ENCODE measurements at places on chromosomes 3 and 15.

GRCh38 chr3:12719541-12719940, 39.5 kb downstream of the TMEM40 start:
- DNase-seq: no peak

DNA sequence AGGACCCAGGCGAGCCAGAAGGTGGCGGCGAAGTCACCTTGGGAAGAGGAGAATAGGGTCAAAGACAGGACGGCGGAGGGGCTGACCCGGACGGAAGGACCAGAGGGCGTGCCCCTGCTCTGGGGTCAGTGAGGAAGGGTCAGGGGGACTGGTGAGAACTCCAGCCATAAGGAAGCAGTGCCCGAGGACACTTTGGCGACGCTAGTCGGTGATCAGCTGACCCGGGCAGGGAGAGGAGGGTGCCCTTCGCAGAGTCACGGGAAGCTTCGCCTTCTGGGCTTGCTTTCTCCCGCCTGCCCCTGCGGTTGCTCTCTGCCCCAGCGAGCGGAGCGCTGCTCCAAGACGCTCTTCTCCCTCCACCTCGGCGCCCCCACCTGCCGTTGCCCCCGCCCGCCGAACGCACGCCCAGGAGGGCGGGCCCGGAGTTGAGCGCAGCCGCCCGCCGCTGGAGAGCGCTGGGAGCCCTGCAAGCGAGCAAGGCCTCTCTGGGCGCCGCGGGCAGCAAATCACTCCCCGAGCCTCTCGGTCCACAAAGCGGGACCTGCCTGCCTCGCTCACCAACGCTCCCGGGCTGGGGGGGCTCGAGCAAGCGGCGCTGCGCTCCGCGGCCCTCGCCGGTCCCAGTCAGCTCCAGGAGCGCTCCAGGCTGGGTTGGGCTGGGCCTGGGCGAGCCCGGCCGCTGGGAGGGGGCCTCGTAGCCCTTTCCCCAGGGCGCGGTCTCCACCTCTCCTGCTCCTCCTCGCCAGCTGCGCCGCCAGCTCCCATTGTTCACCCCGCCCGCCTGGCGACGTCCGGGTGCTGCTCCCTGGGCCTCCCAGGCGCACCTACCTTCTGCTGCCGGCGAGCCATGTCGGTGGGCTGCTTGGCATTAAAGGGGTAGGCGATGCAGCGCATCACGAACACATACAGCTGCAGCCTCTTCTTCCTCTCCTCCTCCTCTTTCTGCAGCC, 1.2 kb downstream of the CADPS start:
- DNase-seq: no peak

GRCh38 chr15:65909831-65910230, 40.5 kb downstream of the RAB11A start:
- no peak for DNase-seq

- no peak for DNase-seq
Measured at GRCh38 chr3:69232482-69232881, 110.1 kb upstream of the LMOD3 start.

- no peak for DNase-seq
Measured at GRCh38 chr15:60507596-60508424, 28.9 kb upstream of the ICE2 start.

- no peak for DNase-seq
Measured at GRCh38 chr15:48541341-48542278, 103.9 kb downstream of the FBN1 start.

GRCh38 chr3:99332718-99333117, 305.7 kb upstream of the COL8A1 start:
- no peak for DNase-seq

GRCh38 chr3:141646760-141647561, 91.1 kb upstream of the RNF7 start:
- no peak for DNase-seq

GRCh38 chr15:59292442-59293151, 80.1 kb downstream of the MYO1E start:
- no peak for DNase-seq

GRCh38 chr15:28996953-28997352, 111.2 kb downstream of the APBA2 start:
- DNase-seq: no peak

DNA sequence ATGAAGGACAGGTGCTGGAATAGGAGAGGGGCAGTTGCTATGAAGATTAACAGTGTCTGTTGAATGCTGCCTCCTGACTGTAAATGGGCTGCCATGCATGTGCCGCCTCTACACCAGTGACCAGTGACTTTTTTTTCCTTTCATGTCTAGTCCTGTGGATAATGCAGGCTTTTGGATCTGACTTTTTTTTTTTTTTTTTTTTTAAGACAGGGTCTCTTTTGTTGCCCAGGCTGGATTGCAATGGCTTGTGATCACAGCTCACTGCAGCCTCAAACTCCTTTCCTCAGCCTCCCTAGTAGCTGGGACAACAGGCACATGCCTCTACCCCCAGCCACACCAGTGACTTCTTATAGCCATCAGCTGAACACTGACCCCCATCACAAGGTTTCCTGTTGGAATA, 41.2 kb upstream of the AGBL1 start:
- DNase-seq: no peak

DNA sequence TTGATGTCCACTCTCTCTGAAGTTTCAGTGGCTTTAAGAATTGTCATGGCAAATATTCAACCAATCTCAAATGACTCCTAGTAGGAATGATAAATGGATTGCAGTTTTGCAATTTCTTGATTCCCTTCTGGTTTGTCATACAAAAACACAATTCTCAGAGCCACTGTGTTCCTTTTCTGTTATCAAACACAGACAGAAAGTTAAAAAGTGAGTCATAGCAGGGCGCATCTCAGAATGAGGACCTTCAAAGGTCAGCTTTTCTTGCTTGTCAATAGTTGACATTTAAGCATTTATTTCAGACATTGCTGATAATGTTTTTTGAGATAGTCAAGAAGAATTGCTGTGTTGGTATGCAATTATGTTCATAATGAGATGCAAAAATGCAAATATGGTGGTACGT, 405.9 kb downstream of the NR2F2 start:
- DNase-seq: no peak

GRCh38 chr3:110139048-110139447, 801.7 kb upstream of the DPPA4 start:
- no peak for DNase-seq

DNA sequence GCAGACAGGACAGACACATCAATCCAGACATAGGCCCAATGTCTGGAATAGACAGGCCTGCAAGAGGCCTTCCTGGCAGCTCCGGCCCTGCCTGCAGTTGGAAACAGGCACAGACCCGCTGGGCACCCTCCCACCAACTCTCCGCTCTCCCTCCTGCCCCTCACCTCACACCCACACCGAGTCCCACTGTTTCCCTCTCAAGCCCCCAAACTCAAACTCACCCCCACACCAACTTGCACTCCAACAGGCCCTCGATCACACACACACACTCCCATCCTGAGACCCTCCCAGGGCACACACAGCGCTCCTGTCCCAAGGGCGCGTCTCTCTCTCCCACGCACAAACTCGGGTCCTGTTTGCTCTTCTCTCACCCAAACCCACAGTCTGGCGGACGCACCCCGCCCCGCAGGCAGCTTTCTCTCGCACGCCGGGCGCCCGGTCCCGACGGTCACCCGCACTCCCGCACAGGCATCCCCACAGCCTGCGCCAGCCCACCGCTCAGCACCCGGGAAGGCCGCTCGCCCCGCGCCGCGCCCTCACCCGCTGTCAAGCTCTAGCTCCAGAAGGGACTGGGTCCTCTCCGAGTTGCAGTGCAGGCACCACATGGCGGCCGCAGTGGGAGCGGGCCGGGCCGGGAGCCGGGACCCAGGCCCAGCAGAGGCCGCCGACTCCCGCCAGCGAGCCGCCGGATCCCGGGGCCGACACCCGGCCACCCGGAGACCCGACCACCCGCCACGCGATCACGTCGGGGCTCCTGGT, 106.2 kb downstream of the IQSEC1 start:
- DNase-seq: no peak

DNA sequence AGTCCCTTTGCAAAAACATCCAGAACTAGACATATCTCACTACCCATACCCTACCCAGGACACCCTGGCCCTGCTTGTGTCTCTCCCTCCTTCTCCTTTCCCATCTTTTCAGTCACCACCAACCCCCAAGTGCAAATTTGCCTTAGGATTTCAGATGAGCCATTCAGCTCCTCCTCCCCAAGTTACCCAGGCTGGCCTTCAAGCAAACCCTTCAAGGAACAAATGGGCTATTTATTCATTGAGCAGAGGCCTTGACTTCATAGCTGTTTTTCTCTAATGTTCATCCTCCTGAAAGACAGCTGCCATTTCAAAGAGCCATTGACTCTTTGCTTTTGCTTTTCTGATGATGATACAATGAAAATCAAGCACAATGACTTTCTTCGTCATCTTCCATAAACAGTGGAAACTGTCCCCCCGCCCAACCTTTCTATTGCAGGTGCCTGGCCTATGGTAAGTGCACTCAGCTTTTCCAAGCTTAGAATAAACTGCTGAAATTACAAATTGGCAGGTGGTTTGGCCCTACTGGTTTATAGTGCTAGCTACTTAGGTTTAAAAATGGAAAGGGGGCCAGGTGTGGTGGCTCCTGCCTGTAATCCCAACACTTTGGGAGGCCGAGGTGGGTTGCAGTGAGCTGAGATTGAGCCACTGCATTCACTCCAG, 26.1 kb upstream of the KLHL6 start:
- no peak for DNase-seq

DNA sequence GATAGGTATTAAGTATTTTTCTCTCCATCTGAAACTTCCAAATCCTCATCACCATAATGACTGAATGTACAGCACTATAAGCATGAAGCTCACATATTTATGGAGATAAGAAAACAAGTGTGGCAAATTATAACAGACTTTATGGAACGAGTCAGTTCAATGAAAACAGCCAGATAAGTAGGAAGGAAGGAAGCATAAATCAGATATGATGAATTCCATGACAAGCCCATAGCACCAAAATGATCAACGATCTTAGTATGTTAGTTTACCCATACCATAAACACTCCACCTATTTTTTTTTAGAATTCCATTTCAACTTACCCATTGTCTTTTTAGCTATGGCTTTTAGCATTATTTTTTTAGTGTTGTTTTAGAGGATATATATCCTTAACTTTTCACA, 169.5 kb downstream of the TNIK start:
- DNase-seq: no peak

- no peak for DNase-seq
Measured at GRCh38 chr3:43624619-43625305, 3.0 kb upstream of the ANO10 start.

GRCh38 chr15:41423979-41424659, 7.2 kb downstream of the RTF1 start:
- no peak for DNase-seq

DNA sequence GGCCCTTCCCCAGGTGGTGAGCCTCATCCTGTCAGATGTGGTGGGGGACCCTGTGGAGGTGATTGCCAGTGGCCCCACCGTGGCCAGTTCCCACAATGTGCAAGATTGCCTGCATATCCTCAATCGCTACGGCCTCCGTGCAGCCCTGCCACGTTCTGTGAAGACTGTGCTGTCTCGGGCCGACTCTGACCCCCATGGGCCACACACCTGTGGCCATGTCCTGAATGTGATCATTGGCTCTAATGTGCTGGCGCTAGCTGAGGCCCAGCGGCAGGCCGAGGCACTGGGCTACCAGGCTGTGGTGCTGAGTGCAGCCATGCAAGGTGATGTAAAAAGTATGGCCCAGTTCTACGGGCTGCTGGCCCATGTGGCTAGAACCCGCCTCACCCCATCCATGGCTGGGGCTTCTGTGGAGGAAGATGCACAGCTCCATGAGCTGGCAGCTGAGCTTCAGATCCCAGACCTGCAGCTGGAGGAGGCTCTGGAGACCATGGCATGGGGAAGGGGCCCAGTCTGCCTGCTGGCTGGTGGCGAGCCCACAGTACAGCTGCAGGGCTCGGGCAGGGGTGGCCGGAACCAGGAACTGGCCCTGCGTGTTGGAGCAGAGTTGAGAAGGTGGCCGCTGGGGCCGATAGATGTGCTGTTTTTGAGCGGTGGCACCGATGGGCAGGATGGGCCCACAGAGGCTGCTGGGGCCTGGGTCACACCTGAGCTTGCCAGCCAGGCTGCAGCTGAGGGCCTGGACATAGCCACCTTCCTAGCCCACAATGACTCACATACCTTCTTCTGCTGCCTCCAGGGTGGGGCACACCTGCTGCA, 4.8 kb downstream of the GLYCTK start:
- DNase-seq: no peak

GRCh38 chr3:192867645-192868044, 50.0 kb downstream of the MB21D2 start:
- no peak for DNase-seq

- no peak for DNase-seq
Measured at GRCh38 chr15:25736461-25736860, 126.7 kb downstream of the ATP10A start.

DNA sequence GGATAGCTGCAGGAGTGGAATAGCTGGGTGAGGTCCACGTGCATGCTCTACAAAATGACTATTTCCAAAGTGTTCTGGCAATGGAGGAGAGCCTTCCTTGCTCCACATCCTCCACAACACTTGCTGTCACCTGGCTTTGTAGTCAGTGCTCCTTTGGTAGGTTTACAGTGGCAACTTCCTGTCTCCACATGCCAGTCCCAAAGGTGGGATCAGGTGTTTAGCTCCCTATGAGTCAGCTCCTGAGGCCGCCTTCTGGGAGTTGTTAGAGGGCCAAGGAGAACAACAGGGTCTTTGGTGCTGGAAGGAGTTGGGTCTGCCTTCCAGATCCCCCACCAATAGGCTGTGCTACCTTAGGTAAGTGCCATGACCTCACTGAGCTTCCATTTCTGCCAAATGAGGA, 15.3 kb upstream of the LIMD1 start:
- no peak for DNase-seq

GRCh38 chr3:72338082-72338941, 509.9 kb downstream of the SHQ1 start:
- DNase-seq: no peak

- no peak for DNase-seq
Measured at GRCh38 chr3:78659386-78659987, 1108.3 kb downstream of the ROBO1 start.

DNA sequence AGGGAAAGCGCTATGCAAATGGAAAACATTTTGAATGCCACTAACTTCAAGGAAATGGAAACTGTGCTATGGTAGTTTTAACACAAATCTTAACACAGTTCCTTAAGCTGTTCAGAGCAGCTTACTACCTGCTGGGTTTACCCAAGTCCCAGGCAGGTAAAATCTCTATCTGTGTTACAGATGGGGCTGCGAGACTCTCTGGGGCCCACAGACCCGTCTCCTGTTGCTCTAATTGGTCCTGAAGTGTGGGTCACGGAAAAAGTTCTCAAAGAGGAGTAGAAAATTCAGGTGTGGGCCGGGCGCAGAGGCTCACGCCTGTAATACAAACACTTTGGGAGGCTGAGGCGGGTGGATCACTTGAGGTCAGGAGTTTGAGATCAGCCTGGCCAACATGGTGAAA, 16.9 kb upstream of the ZFYVE19 start:
- no peak for DNase-seq

DNA sequence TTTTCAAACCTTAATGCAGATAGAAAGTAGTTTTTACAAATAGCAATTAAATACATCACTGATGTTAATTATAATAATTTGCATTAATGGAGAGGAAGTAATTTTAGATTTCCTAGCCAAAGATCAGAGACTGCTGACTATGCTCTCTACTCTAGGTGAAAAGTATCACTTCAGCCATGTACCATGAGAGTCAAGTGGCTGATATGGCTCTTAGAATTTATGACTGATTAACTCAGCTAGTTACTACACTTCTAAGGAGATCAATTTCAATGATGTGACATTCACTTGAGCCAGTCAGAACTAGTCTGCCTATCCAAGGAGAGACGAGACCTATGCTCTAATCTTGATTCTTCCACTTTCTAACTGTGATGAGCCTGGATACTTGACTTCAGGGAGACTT, 405.7 kb upstream of the RORA start:
- DNase-seq: no peak
